ENCODE measurements at places on chromosomes 13 and 19. TPM values are rescaled to one million over a fixed set of nuclear protein-coding genes. Genes with fewer than 3 reads are reported as not detected.

Gene C1QTNF9
- total RNA-seq: not detected

Gene IGFL3
- not detected for total RNA-seq

Gene STOML3
- not detected for total RNA-seq

Gene PLPP2
- total RNA-seq: 12.3 TPM

Gene MYPOP
- total RNA-seq: 3.7 TPM

Gene GRK1
- total RNA-seq: not detected

Gene POSTN
- total RNA-seq: 17.0 TPM

Gene F7
- total RNA-seq: not detected

Gene URAD
- not detected for total RNA-seq

Gene RPS19
- 2,011 TPM for total RNA-seq

Gene ELAVL1
- total RNA-seq: 48.7 TPM

Gene MCEMP1
- total RNA-seq: 0.24 TPM

Gene GGACT
- 3.6 TPM for total RNA-seq

Gene KIR3DL1
- not detected for total RNA-seq

Gene TRIP10
- 129 TPM for total RNA-seq

Gene TSHZ3
- total RNA-seq: 1.6 TPM

Gene TMPRSS9
- total RNA-seq: not detected

Gene RBM42
- total RNA-seq: 52.7 TPM

Gene ZNF20
- total RNA-seq: 1.7 TPM

Gene NR1H2
- 33.4 TPM for total RNA-seq

Gene CYSLTR2
- total RNA-seq: 0.24 TPM

Gene MFSD12
- total RNA-seq: 25.7 TPM

Gene KCNRG
- total RNA-seq: 0.68 TPM

Gene ATXN8OS
- total RNA-seq: not detected

Gene OVOL3
- not detected for total RNA-seq

Gene RGCC
- total RNA-seq: 5.5 TPM

Gene ZNF723
- not detected for total RNA-seq

Gene ZNF793
- 4.4 TPM for total RNA-seq

Gene CDADC1
- 4.9 TPM for total RNA-seq

Gene SLC27A1
- total RNA-seq: 4.1 TPM

Gene CEACAM20
- not detected for total RNA-seq

Data from esophagus mucosa (tissue), 1 donor.